ENCODE measurements at places on chromosomes 13 and 19. TPM values are rescaled to one million over a fixed set of nuclear protein-coding genes. Genes with fewer than 3 reads are reported as not detected.

Gene MYPOP
- 2.0 TPM for total RNA-seq

Gene MBD3L2
- total RNA-seq, result not detected

Gene SIGLEC12
- 1.8 TPM for total RNA-seq

Gene CGB2
- not detected for total RNA-seq

Gene UBE2L5
- total RNA-seq, result 1.3 TPM

Gene FAM216B
- total RNA-seq, result not detected

Gene FOSB
- 109 TPM for total RNA-seq

Gene KLK12
- total RNA-seq, result not detected

Gene GATAD2A
- 38.7 TPM for total RNA-seq

Gene FBXL12
- total RNA-seq, result 27.1 TPM

Gene ZNF44
- total RNA-seq, result 12.3 TPM

Gene WDR62
- total RNA-seq, result 0.98 TPM

Gene C19orf33
- 3.5 TPM for total RNA-seq

Gene R3HDM4
- 31.8 TPM for total RNA-seq

Gene DAND5
- total RNA-seq, result not detected

Gene TEX29
- total RNA-seq, result 0.64 TPM

Gene NBEA
- 18.6 TPM for total RNA-seq

Gene ZNF560
- not detected for total RNA-seq

Gene TNFRSF19
- 7.9 TPM for total RNA-seq

Gene KLK1
- total RNA-seq, result 0.44 TPM

Gene TPTE2
- total RNA-seq, result 0.33 TPM

Gene FREM2
- total RNA-seq, result 0.33 TPM

Gene WTIP
- total RNA-seq, result 14.9 TPM

Gene ZNF586
- total RNA-seq, result 9.9 TPM

Gene C13orf42
- total RNA-seq, result not detected

Gene TNNT1
- 7.2 TPM for total RNA-seq

Gene PCCA
- total RNA-seq, result 46.6 TPM

Gene GIPR
- total RNA-seq, result 0.16 TPM

Gene CD33
- 17.1 TPM for total RNA-seq

Gene GAPDHS
- not detected for total RNA-seq

Gene ZNF112
- 3.8 TPM for total RNA-seq

Gene DDX49
- total RNA-seq, result 34.1 TPM

Gene KRTDAP
- total RNA-seq, result not detected

All from breast epithelium (tissue), 4 donors.